ENCODE measurements at places on chromosomes 11 and 22. TPM values are rescaled to one million over a fixed set of nuclear protein-coding genes. Genes with fewer than 3 reads are reported as not detected.

The SCUBE1 gene
- 6.9 TPM for total RNA-seq

The ROM1 gene
- total RNA-seq: 6.1 TPM

The NXPE4 gene
- total RNA-seq: not detected

DNA sequence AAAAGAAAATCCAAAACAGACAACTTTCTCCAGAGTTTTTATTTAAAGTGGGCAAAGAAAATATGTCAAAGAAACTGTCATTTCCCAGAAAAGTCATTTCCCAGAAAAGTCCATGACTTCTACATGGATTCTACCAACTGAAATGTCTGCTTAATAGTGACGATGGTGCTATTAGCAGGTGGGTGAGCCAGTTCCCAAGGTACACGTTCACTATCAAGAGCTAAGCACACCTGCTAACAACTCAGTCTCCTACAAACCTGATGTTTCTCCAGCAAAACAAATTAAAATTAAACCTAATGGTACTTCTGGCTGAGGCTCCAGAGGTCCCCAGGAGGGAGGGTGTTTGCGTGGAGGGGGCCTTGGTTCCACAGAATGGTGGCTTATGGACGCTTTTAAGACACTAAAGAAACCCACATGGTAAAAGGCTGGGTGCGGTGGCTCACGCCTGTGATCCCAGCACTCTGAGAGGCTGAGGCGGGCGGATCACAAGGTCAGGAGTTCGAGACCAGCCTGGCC is 26.8 kb downstream of the POU2AF1 start:
- DNase-seq: no peak

The GPHA2 gene
- not detected for total RNA-seq

The PRR5L gene
- 27.5 TPM for total RNA-seq

The RIC3 gene
- total RNA-seq: 17.7 TPM

Data from vagina (tissue), 2 donors.